ENCODE measurements at places on chromosomes 5 and 9.

GRCh38 chr5:88666761-88667495 lies 216.1 kb downstream of the MEF2C start:
- no peak for DNase-seq

GRCh38 chr5:23484096-23484495 lies 23.3 kb upstream of the PRDM9 start:
- no peak for DNase-seq

GRCh38 chr5:58497921-58498320 lies 6.7 kb downstream of the GAPT start:
- no peak for DNase-seq

- no peak for DNase-seq
These were observed 5.0 kb upstream of the GPRIN1 start for GRCh38 chr5:176614805-176615478.

GRCh38 chr9:100720922-100721321 lies 143.0 kb downstream of the CAVIN4 start:
- DNase-seq = no peak

GRCh38 chr5:6434731-6435130 lies 13.9 kb upstream of the UBE2QL1 start:
- no peak for DNase-seq

DNA sequence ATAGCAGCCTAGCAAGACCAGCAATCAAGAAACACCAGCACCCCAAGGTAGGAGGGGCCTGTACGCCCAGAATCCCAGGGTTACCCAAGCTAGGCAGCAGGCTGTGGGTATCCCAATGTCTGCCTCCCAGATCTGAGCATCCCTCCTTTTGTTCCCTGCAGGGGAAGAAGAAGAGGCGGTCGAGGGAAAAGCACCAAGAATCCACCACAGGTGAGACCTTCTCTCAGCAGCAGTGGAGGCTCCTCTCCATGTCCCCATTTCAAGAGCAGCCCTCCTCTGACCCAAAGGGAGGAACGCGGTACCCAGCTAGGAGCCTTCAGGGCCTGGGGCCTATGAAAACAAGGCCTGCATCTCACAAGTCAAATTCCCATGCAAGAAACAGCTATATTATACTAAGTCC lies 28.9 kb downstream of the TCF7 start:
- DNase-seq = no peak

DNA sequence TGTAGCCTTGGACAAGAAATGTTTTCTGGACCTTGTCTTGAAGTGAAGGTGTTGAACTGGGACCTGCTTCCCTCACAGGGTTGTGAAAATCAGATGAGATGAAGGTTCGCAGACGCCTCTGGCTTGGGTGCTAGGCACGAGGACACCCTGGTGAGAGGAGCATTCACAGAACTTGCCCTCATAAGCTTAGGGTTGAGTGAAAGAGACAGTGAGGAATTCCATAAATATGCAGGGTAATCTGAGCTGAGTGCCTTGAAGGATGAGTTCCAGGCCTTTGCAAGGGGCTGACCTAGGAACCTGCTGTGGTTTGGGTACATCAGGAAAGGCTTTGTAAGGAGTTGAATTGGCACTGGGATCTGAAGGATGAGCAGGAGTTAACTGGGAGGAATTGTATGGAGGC lies 75.7 kb upstream of the SAP30L start:
- no peak for DNase-seq

DNA sequence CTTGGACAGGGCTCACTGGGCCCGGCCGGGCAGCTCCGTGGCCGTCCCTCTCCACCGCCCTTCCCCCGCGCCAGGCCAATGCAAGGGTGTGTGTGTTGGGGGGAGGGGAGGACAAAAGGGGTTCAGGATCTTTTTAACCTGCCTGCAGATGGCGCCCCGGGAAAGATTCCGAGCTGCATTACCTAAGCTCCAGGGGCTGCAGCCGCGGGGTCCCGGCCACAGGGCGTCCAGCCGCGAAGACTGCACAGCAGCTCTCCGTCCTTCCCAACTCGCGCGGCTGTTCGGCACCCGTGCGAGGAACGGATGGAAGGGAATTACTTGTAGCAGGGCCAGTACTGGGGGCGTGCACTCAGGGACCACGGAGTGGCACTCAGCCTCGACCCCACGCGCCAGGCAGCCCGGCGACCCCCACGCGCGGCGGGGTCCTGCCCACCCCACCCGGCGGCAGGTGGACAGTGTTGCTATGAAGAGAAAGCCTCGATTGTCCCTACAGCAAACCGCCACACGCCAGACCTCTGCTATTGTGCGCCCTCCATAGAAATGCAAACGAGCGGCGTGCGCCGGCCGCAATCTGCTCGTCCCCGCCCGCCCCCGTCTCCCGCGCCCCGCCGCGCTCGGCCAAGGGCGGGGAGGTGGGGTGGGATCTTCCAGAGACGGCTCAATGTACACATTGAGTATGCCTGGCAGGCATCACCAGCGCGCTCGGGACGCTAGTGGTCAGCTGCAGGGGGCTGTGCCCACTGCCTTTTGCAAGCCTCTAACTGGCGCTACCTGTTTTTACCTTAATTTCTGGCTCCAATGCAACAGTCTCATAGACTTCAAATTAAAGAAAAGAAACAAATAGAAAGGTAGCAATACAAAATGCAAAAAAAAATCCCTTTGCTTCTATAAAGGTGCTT lies 796 bp upstream of the GADD45G start:
- no peak for DNase-seq

GRCh38 chr9:137487454-137488326 lies 28.6 kb upstream of the NSMF start:
- DNase-seq = no peak

GRCh38 chr9:7284517-7284916 lies 515.1 kb downstream of the DMAC1 start:
- DNase-seq = no peak

DNA sequence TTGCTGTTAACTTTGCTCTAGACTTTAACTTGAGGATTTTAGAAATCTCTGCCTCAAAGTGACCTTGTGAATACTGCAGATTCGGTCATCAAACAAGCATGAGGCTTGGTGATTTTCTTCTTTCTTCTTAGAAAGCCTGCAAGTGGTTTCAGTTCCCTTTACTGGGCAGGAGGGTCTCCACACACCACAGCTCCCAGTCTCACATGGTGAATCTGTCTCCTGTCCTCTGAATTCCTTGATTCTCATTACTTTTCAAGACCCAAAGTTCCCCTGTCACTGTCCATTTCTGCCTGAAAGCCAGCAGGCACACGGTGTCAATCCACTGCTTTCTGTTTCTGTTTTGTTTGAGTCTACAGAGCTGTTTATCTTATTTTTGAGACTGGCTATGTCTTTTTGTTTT lies 14.1 kb downstream of the HSPB3 start:
- peak; percentile 16 for DNase-seq

GRCh38 chr9:134678666-134679443 lies 37.3 kb downstream of the COL5A1 start:
- no peak for DNase-seq

DNA sequence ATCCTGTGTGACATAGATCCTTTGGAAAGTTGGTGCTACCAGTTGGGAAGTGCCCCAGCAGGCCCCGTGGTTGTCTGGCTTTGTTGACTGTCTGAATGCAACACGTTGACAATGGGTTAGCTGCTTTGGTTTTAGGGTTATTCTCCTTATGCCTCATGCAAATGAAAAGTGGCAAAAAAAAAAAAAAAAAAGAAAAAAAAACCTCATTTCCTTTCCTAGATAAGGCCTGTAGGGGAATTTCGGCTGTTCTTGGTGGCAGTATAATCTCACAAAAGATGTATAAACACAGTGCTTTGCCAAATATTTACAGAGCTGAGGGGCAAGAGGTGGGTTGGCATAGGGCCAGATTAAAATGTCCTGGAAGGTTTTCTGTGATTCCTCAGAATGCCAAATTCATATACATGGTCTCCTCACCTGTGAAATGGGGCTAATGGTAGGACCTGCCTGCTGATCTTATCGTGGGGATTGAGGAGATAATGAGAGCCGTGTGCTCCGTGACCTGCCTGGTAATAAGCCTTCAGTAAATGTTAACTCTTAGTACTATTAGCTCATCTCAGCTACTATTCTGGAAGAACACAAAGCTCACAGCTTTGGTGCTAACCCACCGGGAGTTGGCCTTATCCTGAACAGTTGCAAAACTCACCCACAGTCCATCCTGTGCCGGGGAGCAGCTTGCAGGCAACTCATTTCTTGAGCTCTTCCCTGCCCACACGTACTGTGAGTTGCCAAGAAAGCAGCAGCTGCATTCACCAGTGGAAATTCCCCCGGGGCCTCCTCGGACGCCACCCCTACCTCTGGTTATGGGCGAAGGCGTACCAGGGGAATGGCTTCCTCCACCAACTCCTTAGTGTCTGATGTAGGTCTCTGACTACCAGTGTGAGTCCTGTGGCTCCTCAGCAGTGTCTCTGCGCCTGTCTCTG lies 220.3 kb downstream of the NR3C1 start:
- DNase-seq = peak; percentile 10

GRCh38 chr5:43664501-43665040 lies 61.6 kb downstream of the NNT start:
- no peak for DNase-seq

DNA sequence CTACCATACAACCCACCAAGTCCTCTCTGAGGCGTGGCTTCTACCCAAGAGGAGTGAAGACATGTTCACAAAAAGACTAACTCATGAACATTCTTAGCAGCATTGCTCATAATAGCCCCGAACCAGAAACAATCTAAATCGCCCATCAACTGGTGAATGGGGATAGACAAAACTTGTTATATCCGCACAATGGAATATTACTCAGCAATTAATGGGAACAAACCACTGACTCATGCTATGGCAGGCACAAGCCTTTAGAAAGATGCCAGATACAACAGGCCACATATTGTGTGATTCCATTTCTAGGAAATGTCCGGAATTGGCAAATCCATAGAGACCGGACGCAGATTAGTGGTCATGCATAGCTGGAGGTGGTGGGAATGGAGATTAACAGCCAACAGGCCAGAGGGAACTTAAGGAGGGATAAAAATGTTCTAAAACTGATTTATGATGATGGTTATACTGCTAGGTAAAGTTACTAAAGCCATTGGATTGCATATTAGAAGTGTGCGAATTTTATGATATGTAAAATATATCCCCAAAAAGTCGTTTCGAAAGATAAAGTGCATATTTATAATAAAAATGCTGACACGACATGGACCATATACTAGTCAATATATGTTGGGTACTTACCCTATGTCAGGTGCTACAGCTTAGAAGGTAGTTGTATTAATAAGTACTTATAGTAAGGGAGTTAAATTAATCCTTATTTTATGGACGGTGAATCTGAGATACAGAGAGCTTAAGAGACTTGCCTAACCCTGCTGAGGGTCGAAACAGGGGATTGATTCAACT lies 55.4 kb downstream of the LHX2 start:
- DNase-seq = no peak

- DNase-seq = no peak
These were observed 8.6 kb downstream of the HAVCR2 start for GRCh38 chr5:157100140-157100679.

DNA sequence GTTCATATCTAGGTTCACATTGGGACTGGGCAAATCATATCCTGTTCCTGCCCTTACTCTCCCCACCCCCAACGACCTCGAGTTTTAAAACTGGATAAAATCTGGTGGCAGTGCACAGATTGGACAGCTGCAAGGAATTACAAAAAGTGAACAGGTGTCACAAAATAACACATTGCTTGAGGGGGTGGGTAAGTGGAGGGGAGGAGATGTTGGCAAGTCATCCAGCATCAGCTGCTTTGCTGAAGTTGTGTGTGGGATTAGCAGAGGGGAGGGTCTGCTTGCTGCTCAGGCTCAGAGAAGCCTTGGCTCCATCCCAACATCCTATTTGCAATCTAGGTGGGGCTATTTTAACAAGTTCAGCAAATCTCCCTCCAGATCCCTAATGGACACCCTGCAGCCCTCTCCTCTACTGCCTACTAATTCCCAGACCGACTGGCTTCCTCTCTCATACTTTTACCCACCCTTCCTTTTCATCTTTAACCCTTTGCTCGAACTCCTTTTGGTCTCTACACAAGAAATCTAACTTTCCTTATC lies 39.8 kb upstream of the SLC24A2 start:
- DNase-seq = no peak

- no peak for DNase-seq
These were observed 5.9 kb downstream of the DMRTA1 start for GRCh38 chr9:22452415-22453010.

GRCh38 chr9:85700330-85700729 lies 41.4 kb downstream of the AGTPBP1 start:
- no peak for DNase-seq

DNA sequence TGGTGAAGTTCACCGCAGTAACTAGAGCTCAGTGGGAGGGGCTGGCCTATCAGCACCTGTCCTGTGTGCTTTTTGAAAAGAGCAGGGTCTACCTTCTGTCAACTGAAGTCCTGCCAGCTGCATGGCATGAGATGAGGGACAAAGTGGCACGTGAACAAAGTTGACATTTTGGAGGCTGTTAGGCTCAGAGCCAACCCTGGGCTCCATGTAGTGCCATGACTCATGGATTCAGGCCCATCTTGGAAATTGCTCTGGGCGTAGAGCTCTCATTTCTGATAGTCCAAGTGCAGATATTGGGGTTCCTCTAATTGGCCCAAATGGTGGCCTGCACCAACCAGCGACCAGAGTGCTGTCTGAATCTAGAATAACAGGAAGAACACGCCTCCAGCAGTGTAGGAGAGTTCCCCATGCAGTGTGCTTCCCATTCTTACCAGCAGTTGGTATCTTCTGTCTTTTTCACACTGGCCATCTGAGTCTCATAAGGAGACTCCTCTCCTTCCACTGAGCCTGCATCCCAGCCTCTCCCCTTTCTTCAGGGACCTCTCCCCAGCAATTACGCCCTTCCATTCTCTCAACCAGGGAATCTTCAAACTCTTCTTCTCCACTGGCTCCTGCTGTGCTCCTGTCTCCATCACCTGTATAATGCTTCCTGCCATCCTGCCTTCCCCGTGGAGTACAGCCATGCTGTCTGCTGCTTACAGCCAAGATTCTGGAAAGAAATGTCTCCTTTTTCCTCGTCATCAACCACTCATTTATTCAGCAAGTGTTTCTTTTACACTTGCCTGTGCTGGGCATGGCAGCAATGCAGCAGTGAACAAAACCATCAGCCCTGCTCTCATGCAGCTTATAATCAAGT lies 30.4 kb downstream of the IRF1 start:
- no peak for DNase-seq

DNA sequence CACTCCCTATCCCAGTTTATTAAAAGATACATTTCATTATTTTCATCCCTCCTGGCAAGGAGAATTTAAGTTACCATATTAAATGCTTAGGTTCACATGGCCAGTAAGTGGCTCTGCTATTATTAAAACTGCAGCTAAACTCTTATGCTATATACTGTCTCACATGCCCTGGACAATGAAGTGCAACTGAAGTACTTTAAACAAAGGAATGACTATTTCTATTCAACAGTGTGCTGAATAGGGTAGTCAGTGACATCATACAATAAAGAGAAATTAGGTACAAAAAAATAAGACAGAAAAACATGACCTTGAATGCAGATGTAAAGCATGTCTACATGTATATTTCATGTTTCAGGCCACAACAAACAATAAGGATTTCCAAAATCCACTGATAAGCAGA lies 282.6 kb upstream of the SMC2 start:
- DNase-seq = no peak

DNA sequence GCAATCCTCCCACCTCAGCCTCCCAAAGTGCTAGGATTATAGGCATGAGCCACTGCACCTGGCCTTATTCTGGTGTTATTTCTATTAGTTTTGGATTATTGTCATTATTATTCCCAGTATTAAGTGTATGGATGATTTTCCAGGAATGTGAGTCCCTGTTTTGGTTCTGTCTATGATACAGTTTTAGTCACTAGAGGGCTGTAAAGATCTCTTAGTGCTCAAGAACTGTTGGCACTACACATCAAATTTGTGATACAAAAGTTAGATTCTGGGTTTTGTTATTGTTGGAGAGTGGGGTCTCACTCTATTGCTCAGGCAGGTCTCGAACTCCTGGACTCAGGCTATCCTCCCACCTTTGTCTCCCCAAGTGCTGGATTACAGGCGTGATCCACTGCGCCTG lies 12.1 kb downstream of the CCL28 start:
- DNase-seq = no peak

All from GM19239 (cell line).